ENCODE measurements at places on chromosomes 5 and 9. TPM values are rescaled to one million over a fixed set of nuclear protein-coding genes. Genes with fewer than 3 reads are reported as not detected.
A peak's percentile ranks its signal among the peaks of the same experiment; 100 is the strongest.

GRCh38 chr9:36123515-36123914, 13.0 kb upstream of the GLIPR2 start:
- no peak for DNase-seq

DNA sequence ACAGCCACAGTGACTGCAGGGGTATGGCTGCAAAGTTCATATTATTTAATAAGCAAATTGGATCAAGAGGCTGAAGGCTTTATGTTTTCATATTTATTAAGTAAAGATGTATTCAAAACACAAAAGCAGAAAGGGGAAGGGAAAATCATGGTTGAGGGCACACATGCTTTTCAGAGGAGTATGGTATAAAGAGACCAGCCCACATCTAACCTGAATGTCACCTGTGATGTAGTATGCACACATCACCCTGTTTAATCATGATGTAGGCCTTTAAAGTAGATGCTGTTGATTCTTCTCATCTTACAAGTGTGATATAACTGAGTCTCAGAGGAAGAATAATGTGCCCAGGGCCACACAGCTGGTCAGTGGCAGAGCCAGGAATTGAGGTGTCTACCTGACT, 211.8 kb downstream of the DCP2 start:
- DNase-seq, result no peak

Gene C9
- total RNA-seq, result under 0.01 TPM

DNA sequence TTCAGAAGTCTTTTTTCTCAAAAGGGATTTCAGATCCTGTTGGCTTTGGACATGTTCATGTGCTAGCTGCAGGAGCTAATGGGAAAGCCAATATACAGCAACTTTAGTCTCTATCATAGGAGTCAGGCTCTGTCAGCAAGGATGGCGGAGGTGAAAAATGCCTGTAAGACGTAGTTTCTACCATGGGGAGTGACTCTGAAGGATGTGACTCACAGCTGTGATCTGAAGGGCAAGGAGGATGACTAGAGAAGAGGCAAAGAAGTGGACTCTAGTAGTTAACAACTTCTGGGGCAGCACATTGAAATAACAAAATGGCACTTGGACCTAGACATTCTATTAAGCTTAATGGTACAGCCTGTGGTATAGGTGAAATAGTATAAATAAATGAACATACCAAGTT, 3.1 kb upstream of the NDUFS4 start:
- no peak for DNase-seq

DNA sequence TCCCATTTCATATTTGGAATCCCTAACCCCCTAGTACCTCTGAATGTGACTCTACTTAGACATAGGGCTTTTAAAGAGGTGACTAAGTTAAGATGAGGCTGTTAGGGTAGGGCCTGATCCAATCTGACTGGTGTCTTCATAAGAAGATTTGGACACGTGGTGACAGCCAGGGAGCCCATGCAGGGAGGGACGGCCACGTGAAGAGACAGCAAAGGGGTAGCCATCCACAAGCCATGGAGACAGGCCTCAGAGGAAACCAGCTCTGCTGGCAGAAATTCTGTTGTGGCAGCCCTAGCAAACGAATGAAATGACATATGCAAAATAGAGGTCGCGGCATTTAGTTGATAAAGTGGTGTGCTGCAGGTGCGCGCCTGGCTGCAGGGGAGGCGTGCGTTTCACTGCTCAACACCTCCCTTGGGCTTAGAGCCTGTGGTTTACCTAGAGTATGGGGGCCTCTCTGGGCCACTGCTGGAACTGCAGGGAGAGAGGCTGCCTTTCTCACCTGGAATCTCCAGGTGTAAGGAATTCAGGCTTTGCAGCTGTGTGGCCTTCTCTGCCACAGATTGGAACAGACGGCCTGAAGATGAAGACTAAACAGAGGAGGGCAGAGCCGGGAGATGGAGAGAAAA, 7.1 kb upstream of the AFAP1L1 start:
- DNase-seq, result peak; percentile 26

- peak; percentile 98 for DNase-seq
These were observed 97.9 kb upstream of the MPDZ start for GRCh38 chr9:13377171-13377925.

- DNase-seq, result no peak
These were observed 239.0 kb downstream of the PBX3 start for GRCh38 chr9:125985998-125986655.

GRCh38 chr9:129751841-129752801, 721 bp downstream of the PTGES start:
- no peak for DNase-seq

DNA sequence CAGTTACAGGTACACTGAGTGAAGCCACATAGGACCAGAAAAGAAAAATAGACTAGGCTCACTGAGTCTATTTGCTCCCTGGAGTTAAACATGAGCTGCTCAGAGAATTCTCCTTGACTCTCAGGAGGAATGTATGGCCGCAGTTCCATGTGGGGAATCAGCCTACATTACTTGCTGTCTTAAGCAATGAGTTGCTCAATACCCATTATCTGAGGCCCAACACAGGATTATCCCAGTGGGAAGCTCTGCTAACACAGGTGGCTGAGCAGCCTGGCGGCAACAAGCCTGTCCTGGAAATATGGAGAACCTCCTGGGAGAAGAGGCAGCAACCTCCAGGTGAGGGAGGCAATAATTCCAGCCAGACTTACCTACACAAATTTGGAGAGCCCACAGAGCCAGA, 177.5 kb upstream of the NREP start:
- DNase-seq, result no peak

- DNase-seq, result no peak
These were observed 125.8 kb downstream of the CDH6 start for GRCh38 chr5:31319335-31319734.

DNA sequence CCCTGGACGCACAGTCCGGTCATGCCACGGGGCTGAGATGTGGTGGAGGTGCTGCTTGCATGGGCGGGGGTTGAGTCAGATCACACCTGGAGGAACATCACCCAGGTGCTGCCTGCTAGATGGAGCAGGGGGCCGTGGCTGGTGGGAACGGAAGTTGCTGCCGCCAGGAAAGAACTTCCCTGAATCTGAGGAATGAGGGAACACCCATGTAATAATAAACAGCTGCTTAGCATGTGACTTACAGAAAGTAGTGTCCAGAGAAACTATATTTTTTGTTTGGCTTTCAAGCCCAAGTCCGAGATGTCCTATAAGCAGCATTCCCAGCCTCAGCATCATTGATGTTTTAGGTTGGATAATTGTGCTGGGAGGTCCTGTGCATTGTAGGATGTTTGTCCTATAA, 27.1 kb upstream of the FAM240B start:
- no peak for DNase-seq

Gene VAV2
- total RNA-seq, result 15.0 TPM

Gene SPATA31C1
- total RNA-seq, result not detected

- DNase-seq, result no peak
These were observed 5.0 kb upstream of the ZNF462 start for GRCh38 chr9:106857811-106858470.

Gene SOWAHA
- not detected for total RNA-seq

Gene RANBP3L
- total RNA-seq, result under 0.01 TPM

DNA sequence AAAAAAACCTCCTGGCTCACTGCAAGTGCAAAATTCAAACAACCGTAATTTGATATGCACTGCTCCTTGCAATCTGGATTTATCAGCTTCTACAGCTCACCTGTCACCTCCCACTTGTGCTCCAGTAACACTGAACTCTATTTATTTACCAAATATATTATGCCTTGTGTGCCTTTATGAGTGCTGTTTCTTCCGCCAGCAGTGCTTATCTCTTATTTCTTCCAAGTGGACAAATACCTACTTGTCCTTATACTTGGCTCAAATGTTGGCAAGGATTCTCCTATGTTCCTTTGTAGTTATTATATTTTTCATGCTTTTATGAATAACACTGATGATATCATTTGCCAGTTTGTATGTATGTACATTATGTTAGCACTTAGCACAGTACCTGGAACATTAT, 145.7 kb upstream of the ARRDC3 start:
- DNase-seq, result no peak

Gene GRXCR2
- not detected for total RNA-seq

GRCh38 chr5:68384936-68385594, 169.5 kb downstream of the PIK3R1 start:
- DNase-seq, result no peak

Gene SLC22A5
- total RNA-seq, result 3.0 TPM

DNA sequence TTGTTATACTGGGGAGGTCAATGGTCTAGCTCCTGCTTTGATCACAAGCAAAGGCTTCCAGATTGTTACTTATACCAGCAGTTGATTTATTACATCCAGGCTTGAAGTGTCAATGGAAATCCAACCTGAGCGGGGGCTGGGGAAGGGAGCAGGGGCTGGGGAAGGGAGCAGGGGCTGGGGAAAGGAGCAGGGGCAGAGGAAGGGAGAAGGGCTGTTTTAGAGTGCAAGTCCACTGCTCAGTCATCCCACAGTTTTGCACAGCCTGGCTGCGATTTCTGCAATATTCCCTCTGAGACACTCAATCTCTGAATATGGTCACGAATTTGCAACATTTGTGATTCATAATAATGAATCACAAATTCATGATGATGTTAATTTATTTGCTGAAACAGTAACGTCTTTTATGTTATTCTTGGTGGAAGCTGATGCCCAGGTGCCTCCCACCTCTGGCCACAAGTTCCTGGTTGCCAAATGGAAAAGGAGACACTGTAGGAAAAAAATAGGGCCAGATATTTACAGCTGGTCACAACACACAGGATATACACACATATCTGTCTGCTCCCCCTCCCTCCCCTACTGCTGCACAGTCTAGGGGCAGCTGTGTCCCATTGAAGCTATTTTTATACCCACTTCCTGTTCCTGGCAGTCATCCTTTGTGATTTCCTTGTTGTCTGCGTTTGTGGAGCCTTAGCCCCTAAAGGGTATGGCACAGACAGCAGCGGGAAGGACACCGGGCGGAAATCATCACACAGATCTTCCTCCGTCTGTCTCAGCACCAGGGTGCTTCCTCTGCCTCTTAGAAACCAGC, 325.1 kb downstream of the GADD45G start:
- DNase-seq, result peak; percentile 33

DNA sequence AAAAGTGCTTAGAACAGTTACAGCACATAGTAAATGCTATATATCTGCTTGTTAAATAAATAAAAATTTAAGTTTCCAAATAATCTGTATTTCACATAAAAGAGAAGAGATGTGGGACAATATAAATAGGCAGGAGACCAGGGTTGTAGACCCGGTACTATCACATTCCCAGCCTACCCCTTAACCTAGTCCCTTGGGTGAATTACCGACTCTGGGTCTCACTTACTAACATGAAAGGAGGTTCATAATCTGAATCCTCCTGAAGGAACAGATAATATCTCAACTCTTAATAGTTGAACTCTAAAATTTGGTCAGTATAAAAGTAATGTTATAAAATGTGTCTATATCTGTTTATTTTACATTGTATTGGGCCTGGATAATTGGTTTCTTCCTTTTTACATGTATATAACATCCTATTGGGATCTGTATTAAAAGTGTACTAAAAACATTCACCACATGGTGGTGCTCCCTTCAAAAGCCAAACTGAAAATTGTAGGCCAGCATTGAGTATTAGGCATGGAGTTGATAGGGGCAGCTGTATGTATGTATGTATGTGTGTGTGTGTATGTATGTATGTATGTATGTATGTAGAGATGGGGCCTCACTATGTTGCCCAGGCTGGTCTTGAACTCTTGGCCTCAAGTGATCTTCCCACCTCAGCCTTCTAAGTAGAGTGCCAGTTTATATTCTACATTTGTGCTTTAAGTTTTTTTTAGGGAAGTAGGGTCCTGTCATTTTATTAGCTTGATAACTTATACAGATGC, 64.2 kb upstream of the ABL1 start:
- DNase-seq, result peak; percentile 56

- no peak for DNase-seq
These were observed 253.1 kb downstream of the TLR4 start for GRCh38 chr9:117957267-117957666.

GRCh38 chr5:154654486-154655371, 100.4 kb upstream of the LARP1 start:
- peak; percentile 50 for DNase-seq

DNA sequence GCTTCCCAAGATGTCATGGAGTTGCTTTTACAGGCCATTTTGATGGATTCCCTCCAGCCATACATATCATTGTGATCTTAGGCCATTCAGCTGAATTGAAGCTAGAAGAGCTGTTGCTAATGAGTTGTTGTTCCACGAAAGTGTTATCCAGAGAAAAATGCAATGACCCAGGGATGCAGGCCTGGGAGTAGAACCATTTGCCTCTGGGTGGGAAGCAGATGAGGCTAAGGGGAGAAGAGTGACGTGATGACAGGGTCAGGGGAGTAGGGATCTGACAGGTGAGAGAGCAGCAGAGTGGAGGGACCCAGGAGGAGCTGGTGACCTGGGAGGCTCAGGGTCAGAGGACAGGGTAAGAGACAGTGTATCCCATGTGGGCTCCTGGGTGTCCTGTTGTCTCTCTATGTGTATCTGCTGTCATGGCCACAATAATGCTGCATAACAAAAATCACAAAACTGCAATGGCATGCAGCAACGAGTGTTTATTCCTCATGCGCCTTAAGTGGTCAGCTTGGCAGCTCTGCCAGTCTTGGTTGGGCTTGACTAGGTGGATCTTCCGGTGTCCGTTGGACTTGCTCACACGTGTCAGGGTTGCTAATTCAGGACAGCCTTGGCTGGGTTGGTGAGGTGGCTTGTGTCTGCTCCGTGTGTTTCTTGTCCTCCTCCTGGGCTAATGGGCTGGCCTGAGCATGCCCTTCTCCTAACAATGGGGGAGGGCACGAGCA, 90.6 kb downstream of the LIFR start:
- no peak for DNase-seq

- no peak for DNase-seq
These were observed 533.2 kb upstream of the SEMA6A start for GRCh38 chr5:117107859-117108258.

GRCh38 chr9:87270221-87270847, 227.3 kb upstream of the DAPK1 start:
- DNase-seq, result peak; percentile 82

- no peak for DNase-seq
These were observed 16.6 kb downstream of the TUT7 start for GRCh38 chr9:86337469-86338108.

GRCh38 chr5:33734537-33734936, 157.3 kb downstream of the ADAMTS12 start:
- no peak for DNase-seq

Gene SLCO4C1
- not detected for total RNA-seq
